ENCODE measurements at places on chromosomes 2 and 18. TPM values are rescaled to one million over a fixed set of nuclear protein-coding genes. Genes with fewer than 3 reads are reported as not detected.

The VWC2L gene
- total RNA-seq: not detected

The EIF5B gene
- total RNA-seq: 22.8 TPM

- H3K27me3 ChIP-seq: no peaks in the 10 kb centered on the region
- no peak overlapping the region for H3K4me3 ChIP-seq
- peaks cover 4% of the 10 kb centered on the region for H3K4me1 ChIP-seq
- no peaks in the 10 kb centered on the region for H3K36me3 ChIP-seq
- H3K27ac ChIP-seq: no peak overlapping the region
These were observed 130.4 kb upstream of the ZFP36L2 start for GRCh38 chr2:43356774-43357173.

- H3K36me3 ChIP-seq: peaks cover 12% of the 10 kb centered on the region
- H3K4me1 ChIP-seq: no peaks in the 10 kb centered on the region
- DNase-seq: peak; percentile 49
- H3K27me3 ChIP-seq: no peaks in the 10 kb centered on the region
These were observed 24.3 kb downstream of the IGFBP5 start for GRCh38 chr2:216671081-216671411.

- no peak overlapping the region for H3K27ac ChIP-seq
- DNase-seq: no peak
- H3K4me3 ChIP-seq: no peak overlapping the region
- H3K36me3 ChIP-seq: no peaks in the 10 kb centered on the region
- no peaks in the 10 kb centered on the region for H3K4me1 ChIP-seq
- no peaks in the 10 kb centered on the region for H3K27me3 ChIP-seq
These were observed 37.0 kb upstream of the EPC2 start for GRCh38 chr2:148607566-148607965.

DNA sequence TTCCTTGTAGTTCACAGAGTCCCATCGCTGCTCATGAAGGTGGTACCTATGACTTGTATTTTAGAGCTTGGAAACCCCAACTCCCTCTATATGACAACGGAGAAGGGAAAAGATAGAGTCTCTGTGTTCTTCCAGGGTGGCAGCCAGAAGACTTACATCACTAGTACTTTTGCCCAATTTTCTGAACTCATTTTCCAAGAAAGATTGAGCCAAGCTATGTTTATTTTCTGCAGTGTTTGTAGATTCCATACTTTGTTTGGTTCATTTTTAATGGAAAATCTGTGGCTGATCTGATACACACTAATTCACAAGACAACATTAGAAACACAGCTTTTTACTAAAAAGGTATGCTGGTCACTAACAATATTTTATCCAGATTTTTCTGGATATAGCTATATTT, 60.2 kb upstream of the ATP5MC3 start:
- H3K4me1 ChIP-seq: no peaks in the 10 kb centered on the region
- no peak for DNase-seq

DNA sequence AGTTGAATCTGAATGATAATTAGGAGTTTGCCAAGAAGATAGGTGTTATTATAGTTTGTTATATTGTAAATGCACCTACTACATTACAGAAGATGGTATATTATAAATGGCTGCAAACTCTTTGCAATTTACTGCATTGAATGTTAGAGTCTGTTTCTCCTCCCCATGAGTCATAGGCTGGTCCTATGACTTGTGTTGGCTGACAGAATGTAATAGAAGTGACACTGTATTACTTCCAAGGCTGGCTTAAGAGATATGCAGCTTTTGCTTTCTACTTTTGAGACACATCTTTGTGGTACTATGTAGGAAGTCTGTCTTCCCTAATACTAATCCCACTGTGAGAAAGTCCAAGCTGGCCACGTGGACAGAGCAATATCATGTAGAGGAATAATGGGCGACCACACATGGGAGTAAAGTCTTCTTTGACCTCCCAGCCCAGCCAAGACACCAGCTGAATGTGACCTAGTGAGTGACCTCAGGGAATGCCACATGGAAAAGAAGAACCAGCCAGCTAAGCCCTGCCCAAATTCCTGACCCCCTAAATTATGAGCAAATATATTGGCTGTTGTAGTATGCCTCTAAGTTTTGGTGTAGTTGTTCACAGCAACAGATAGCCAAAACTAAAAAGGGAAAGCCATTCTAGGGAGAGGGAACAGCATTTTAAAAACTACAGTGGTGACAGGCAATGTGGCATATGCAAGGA, 6.8 kb upstream of the DDX1 start:
- DNase-seq: peak; percentile 25
- H3K27ac ChIP-seq: no peak overlapping the region
- no peaks in the 10 kb centered on the region for H3K27me3 ChIP-seq
- H3K36me3 ChIP-seq: no peaks in the 10 kb centered on the region

The OR6B2 gene
- not detected for total RNA-seq

GRCh38 chr2:56224316-56224715, 40.5 kb downstream of the CCDC85A start:
- H3K27me3 ChIP-seq: no peaks in the 10 kb centered on the region
- no peak overlapping the region for H3K27ac ChIP-seq
- no peaks in the 10 kb centered on the region for H3K4me1 ChIP-seq

GRCh38 chr2:239399433-239399920, 1.3 kb downstream of the HDAC4 start:
- DNase-seq: no peak
- peak overlapping the region; percentile 59 for H3K27ac ChIP-seq
- H3K36me3 ChIP-seq: no peaks in the 10 kb centered on the region
- peak overlapping the region; percentile 72 for H3K4me3 ChIP-seq

- H3K27me3 ChIP-seq: no peaks in the 10 kb centered on the region
- H3K36me3 ChIP-seq: no peaks in the 10 kb centered on the region
- no peak overlapping the region for H3K27ac ChIP-seq
These were observed 332.0 kb downstream of the PIK3C3 start for GRCh38 chr18:42287047-42287446.

- DNase-seq: no peak
- H3K4me3 ChIP-seq: no peak overlapping the region
- no peak overlapping the region for H3K27ac ChIP-seq
- no peaks in the 10 kb centered on the region for H3K4me1 ChIP-seq
These were observed 235.1 kb downstream of the GRB14 start for GRCh38 chr2:164386231-164386630.

DNA sequence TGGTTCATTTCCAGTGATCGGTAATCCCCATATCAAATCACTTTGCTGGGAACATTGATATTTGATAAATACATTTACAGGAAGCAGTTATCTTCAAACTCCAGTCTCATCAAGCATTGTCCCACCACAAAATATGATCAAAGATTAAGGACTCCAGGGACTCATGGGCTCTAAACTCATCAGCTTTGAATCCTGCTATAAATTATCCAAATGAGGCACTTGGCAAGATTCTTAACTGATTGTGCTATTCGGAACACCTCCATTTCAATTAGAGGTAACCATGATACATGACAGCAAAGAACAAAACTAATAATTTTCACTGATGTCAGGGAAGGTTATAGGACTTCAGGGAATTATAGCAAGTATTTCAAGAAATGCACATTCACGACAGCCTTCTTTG, 1088.1 kb upstream of the PIK3C3 start:
- no peak overlapping the region for H3K4me3 ChIP-seq
- H3K36me3 ChIP-seq: no peaks in the 10 kb centered on the region
- peaks cover 2% of the 10 kb centered on the region for H3K4me1 ChIP-seq
- no peaks in the 10 kb centered on the region for H3K27me3 ChIP-seq

DNA sequence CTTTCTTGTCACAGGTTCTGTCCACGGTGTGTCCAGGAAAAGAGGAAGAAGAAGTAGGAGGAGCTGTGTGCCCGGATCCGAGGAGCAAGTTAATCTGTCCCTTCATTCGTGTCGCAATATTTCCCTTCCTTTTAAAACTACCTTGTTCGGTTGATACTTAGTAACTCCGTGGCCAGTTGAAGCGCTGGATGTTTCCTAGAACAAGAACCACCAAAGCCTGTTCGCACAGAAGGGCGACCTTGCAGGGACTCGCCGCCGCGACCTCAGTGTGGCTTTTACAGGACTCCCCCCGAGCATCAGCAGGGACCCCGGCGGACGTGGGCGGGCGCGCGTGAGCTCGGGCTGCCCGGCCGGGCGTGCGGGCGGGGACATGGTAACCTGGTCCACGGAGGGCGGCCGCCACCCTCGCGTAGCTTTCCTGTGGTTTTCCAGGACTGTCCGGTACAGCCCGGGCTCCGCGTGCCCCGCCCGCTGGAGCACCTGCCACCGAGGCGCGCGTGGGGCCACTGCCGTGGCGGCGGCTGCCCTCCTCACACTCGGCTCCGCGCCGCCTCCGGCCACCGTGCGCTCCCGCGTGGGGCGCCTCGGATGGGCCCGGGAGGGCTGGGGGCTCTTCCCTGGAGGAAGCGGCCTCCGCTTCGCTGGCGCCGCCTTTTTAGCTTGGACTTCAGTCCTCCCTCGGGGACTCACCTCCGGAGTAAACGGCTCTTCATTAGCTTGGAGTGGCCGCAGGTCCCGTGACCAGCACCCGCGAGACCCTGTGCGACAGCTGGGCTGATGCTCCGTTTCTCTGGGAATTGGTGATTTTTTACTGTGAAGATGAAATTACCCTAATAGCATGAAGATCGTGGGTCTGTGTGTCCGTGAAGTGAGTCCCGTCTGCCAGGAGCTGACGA, 9.2 kb upstream of the D2HGDH start:
- H3K27me3 ChIP-seq: no peaks in the 10 kb centered on the region
- no peak for DNase-seq
- peaks cover 11% of the 10 kb centered on the region for H3K36me3 ChIP-seq
- H3K4me1 ChIP-seq: no peaks in the 10 kb centered on the region
- no peak overlapping the region for H3K4me3 ChIP-seq
- no peak overlapping the region for H3K27ac ChIP-seq

GRCh38 chr2:31031132-31031706, 107.0 kb downstream of the GALNT14 start:
- DNase-seq: no peak
- no peaks in the 10 kb centered on the region for H3K27me3 ChIP-seq
- H3K4me3 ChIP-seq: no peak overlapping the region

GRCh38 chr2:158781353-158781961, 13.7 kb upstream of the DAPL1 start:
- H3K27me3 ChIP-seq: peaks cover 4% of the 10 kb centered on the region
- H3K36me3 ChIP-seq: no peaks in the 10 kb centered on the region
- no peak overlapping the region for H3K27ac ChIP-seq
- H3K4me3 ChIP-seq: no peak overlapping the region
- no peaks in the 10 kb centered on the region for H3K4me1 ChIP-seq

The PLGLB2 gene
- 1.7 TPM for total RNA-seq

The ITPRIPL1 gene
- total RNA-seq: 4.6 TPM

DNA sequence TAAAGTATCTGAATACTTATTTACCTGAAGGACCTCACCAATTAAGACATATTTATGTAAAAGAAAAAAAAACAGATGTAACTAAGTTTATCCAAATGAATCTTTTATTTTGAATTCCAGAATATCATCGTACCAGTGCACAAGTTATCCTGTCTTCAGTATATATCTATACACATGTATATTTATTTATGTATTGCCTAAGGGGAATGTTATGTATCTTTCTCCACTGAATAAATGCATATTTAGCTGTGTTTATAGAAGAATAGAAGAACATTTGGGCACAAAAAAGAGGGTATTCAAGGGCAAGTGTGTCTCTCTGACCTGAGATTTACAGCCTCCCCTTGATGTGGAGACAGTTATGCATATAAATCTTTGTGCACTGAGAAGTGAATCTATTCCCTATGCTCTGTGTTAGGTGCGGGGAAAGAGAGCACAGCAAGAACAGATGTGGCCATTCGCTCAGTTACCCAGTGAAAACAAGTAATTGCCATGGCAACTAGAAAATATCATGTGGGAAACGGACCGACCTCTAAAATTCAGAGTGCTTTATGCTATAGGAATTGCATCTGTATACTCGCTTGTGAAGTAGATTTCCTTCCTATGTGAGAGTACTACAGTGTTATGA, 39.5 kb upstream of the ASXL3 start:
- H3K36me3 ChIP-seq: no peaks in the 10 kb centered on the region
- H3K4me1 ChIP-seq: no peaks in the 10 kb centered on the region
- no peak for DNase-seq
- no peaks in the 10 kb centered on the region for H3K27me3 ChIP-seq
- H3K4me3 ChIP-seq: no peak overlapping the region

The AKAIN1 gene
- total RNA-seq: not detected

GRCh38 chr2:101697124-101698013, at the start of gene MAP4K4:
Gene MAP4K4, plus strand, starts transcription at chr2:101697707. Its CDS starts 374 bp downstream, at chr2:101698081.
- peak; percentile 83 for DNase-seq
- no peaks in the 10 kb centered on the region for H3K27me3 ChIP-seq
- H3K4me1 ChIP-seq: no peaks in the 10 kb centered on the region
- H3K27ac ChIP-seq: peak within 1 kb of the TSS; percentile 68
- no peaks in the 10 kb centered on the region for H3K36me3 ChIP-seq
- H3K4me3 ChIP-seq: peak within 1 kb of the TSS; percentile 72

The DSG2 gene
- 0.33 TPM for total RNA-seq

- H3K4me3 ChIP-seq: no peak within 1 kb of the TSS
- H3K4me1 ChIP-seq: no peaks in the 10 kb centered on the region
- no peak for DNase-seq
- no peaks in the 10 kb centered on the region for H3K36me3 ChIP-seq
- no peaks in the 10 kb centered on the region for H3K27me3 ChIP-seq
- H3K27ac ChIP-seq: no peak within 1 kb of the TSS
These were observed at the start of gene MAB21L4 for GRCh38 chr2:240895656-240896388. Gene MAB21L4, minus strand, starts transcription at chr2:240896156. Its CDS starts 159 bp downstream, at chr2:240895997.

GRCh38 chr18:8951491-8951890, 151.0 kb upstream of the NDUFV2 start:
- H3K4me3 ChIP-seq: no peak overlapping the region
- no peak for DNase-seq
- H3K4me1 ChIP-seq: peaks cover 15% of the 10 kb centered on the region
- no peaks in the 10 kb centered on the region for H3K27me3 ChIP-seq

DNA sequence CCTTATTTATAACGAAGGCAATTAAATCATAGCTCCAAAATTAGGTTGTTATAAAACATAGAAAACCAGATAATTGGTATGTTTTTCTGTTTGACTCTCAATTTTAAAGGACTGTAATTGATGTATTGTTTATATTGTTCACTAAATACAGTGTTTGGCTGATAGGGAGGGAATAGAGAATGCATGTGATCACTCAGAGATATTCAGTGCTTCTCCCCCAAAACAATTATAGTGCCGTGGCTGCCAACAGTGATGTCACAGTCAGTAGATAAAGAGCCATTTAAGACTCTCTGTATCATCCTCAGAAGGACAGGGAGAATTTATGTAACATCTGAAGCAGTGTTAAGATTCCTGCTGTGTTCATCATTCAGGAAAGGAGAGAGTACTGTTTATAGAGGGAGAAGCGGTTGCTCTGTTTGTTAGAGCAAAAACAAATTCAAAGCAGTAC, 69.6 kb downstream of the PHLPP1 start:
- H3K27ac ChIP-seq: no peak overlapping the region
- peaks cover 13% of the 10 kb centered on the region for H3K4me1 ChIP-seq
- H3K27me3 ChIP-seq: no peaks in the 10 kb centered on the region
- DNase-seq: peak; percentile 80

Measured in fibroblast of lung (primary cell).